Activated CD8-positive, alpha-beta memory T cell treated with anti-CD3 and anti-CD28 coated beads for 48 hours (primary cell): ENCODE measurements at places on chromosomes 3 and 15.

GRCh38 chr3:52225452-52226228 lies at the start of gene TLR9:
TLR9 (minus strand) TSS chr3:52225645; CDS start chr3:52225529, 116 bp downstream.
- DNase-seq = no peak

GRCh38 chr15:77557564-77557963 lies 75.1 kb downstream of the LINGO1 start:
- no peak for DNase-seq

GRCh38 chr15:34616613-34617012 lies 33.2 kb upstream of the GOLGA8B start:
- no peak for DNase-seq

DNA sequence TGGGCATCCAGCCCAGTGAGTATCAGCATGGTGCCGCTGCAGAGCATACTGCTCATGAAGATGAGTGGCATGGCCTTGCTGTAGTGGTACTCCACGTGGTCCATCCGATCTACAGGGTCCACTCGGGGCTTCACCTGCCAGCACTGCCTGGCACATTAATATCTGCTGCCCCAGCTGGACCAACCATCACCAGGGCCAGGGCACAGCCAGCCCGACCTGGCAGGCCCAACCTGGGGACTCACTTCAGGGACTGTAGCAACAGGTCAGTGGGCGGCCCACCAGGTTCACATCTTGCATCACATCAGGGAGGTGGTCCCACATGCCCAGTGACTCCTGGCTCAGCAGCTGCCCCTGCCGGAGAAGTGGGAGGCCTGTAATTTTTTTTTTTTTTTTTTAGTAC lies 48.1 kb downstream of the CDIN1 start:
- no peak for DNase-seq

- DNase-seq = no peak
These were observed 123.2 kb upstream of the TUSC7 start for GRCh38 chr3:116586285-116586944.

GRCh38 chr3:54670201-54671000 lies 257.5 kb downstream of the LRTM1 start:
- DNase-seq = no peak

GRCh38 chr3:194142156-194142910 lies 6.4 kb downstream of the HES1 start:
- no peak for DNase-seq

- no peak for DNase-seq
These were observed 481.2 kb upstream of the WNT5A start for GRCh38 chr3:55968331-55968730.

- DNase-seq = no peak
These were observed 68.5 kb downstream of the GRIP2 start for GRCh38 chr3:14471690-14472089.

- DNase-seq = no peak
These were observed 285.0 kb downstream of the THSD4 start for GRCh38 chr15:71400294-71400693.

- no peak for DNase-seq
These were observed 319.6 kb downstream of the ZBTB20 start for GRCh38 chr3:114827495-114827894.

DNA sequence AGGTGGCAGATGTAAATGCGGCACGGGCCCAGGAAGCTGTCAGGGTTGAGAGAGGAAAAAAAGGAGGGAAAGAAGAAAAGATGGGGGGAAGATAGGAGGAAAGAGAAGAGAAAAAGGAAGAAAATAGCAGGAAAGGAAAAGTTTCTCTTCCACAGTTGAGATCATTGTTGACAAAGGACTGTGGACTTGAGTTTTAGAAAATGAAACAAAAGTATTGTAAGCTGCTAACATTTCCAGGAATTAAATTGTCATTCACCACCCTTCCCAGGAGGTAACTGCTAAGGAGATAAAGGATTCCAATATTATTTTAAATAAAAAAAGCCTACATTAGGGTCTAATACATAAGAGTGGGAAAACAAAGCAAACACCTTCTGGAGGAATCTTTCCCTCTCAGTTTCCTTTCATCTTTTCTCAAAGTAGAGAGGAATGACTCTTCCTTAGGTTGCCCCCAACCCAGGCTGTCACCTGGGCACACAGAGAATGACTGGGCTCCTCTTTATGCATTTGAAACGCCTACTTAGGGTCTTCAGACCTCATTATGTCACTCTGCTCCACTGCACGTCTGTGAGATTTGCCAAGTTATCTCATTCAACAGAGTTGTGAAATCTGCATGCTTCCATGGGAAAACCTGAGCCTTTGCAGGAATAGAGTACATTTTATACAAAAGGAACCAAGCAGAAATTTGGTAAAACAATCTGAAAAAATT lies 194.0 kb downstream of the TNIK start:
- DNase-seq = no peak

- DNase-seq = no peak
These were observed 46.6 kb downstream of the CRYGS start for GRCh38 chr3:186497608-186498007.

DNA sequence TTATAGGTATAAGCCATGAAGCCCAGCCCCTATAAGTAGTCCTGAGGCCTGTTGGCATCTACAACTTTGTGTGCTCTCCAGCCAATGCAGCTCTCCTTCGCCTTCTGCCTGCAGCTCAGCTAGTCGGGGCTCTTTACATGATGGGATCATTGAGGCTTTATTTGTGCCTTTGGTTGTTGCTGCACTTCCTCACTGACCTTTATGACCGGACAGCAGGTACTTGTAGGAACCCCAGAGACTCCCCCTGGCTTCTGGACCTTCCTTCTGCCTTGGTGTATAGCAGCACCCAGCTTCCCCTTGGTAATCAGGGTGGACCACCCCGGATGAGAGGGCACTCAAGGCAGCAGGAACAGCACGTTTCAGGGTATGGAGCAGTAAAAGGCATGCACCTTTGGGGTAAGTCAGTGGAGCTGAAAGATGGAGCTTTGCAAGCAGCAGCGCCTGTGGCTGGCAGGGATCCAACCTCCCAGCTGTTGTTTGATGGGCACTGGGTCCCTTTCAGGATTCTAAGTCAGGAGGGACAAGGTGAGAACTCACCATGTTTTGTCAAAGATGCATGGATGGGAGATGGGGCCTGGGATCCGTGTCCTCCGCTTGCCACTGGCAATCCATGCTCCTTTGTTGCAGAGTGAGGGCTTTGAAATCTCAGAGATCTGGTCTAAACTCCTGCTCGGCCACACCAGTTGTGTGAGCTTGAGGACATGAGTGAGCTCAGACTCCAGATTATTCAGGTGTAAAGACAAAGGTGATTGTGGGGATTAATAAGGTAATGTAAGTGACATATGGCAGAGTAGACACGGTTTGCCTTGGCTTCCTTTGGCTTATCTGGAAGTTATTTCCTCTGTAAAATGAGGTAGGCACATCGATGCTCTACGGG lies 65.1 kb upstream of the KLF13 start:
- DNase-seq = no peak

- DNase-seq = no peak
These were observed 5.0 kb upstream of the KPNA1 start for GRCh38 chr3:122519693-122520092.

GRCh38 chr15:79872358-79873017 lies 24.3 kb downstream of the MTHFS start:
- DNase-seq = no peak

DNA sequence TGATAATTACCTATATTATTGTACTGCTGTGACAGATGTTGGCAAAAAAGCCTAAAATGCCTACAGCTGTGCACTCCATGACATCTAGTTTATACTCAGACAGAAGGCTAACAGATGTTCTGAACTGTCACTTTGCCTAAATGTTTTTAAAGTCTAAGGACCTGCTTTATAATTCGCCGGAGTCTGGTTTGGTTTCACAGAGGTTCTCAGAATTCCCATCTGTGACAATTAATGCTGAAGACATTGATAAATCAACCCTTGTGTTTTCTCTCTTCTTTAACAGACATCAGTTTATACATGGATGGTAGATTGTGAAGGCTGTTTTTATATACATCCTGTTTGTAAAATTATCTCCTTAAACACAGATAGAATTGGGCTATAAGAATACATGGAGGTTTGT lies 19.8 kb upstream of the SOX2 start:
- no peak for DNase-seq

DNA sequence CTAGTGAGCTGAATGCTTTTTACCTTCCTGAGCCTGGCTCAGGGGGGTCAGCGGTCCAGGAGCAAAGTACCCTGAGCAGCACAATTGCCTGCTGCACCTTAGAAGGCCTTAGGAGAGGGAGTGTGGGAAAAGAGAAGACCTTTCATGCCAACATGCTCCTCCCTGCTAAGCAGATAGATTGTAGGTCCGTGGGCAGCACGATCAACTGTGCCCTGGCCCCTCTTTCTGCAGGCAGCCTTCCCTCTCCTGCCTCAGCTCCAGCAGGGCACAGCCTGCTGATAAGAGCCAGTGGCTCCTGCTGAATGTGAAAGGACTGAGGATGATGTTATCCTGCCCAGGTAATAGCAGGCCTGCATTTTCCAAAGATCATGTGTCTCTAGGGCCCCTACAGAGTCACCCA lies 4.1 kb downstream of the CORO2B start:
- DNase-seq = no peak

GRCh38 chr15:52440414-52440813 lies 88.3 kb downstream of the MYO5A start:
- DNase-seq = no peak

- no peak for DNase-seq
These were observed 112.2 kb downstream of the RFTN1 start for GRCh38 chr3:16401273-16401672.

- no peak for DNase-seq
These were observed 620.3 kb upstream of the AGTR1 start for GRCh38 chr3:148077318-148077923.
